ENCODE measurements at places on chromosomes 5 and 9.

GRCh38 chr9:115717711-115718173 is 435.8 kb upstream of the PAPPA start:
- DNase-seq: no peak

DNA sequence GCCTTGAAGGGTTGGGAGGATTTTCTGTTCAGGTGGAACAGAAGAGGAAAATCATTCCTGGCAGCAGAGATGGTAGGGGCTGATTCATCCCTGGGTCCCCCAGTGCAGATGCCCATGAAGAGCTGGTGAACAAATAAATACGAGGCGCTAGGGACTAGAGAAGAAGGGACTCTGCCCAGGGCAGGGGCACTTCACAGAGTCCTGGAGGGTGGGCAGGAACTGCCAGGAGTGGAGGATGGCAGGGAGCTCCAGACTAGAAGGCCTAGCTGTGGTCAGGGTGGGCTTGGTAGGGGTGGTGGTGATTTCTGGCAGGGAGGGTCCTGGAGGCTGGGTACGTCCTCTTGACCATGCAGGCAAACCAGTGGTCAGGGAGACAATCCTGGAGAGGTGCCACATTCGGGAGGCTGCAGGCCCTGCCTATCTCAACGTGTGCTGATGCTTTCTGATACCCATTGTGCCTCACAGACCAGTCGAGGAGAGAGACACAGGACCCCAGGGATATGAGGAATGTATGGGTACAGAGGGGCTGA is 69.9 kb downstream of the CRB2 start:
- DNase-seq: no peak

- no peak for DNase-seq
These were observed 9.3 kb downstream of the SLC46A2 start for GRCh38 chr9:112881331-112881730.

DNA sequence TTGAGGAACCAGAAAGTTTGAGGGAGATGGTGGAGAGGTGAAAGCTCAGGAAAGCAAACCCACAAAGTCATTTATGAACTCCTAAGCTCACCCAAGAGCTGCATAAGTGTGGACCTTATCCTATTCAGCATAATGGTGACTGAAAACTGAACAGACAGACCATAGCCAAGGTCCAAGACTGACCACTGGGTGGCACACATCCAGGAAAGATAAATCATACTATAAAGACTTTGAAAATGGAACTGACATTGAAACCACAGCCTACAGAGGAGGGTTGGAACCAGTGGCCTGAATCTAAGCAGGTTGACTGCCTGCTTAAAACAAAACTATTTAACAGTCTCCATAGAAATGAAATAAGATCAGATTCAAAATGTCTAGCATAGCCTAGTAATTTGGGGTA is 121.0 kb upstream of the RGS7BP start:
- DNase-seq: no peak

DNA sequence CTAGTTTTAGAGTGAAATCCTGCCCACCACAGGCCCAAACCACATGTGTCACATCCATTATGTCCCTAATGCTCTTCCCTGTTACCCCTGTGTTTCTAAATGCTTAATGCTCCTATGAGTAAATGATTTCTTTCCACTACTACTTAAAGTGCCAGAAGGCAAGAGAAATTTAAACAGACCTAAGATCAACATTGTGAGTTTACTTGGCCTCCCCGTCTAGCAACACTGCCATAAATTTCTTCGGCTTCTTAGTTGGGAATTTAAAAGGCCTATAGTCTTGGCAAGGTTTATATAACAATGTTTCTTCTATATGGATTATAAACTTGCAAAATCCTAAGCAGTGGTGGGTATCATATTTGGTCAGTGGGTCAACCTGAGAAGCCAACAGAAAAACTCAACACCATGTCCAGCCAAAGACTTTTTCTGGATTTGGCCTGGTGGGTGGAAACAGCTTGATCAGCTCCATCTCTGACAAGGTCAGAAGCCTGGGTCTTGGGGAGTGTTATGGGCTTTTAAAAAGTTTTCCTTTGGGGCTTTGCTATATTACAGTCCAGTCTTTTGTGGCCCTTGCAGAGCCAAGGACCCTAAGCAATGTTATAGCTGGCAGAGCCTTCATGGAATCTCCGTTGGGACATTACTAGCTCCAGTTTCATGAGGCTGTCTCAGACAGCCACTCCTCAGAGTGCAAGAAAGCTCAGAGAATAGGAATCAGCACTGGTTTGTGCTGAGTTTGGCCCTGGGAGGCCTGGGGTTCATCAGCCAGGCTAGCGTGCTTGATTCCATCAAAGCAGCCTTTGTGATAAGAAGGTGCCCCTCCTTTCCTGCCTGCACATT is 119.8 kb downstream of the PRDM6 start:
- DNase-seq: no peak

- no peak for DNase-seq
These were observed 193.8 kb downstream of the SLIT3 start for GRCh38 chr5:169106911-169107706.

DNA sequence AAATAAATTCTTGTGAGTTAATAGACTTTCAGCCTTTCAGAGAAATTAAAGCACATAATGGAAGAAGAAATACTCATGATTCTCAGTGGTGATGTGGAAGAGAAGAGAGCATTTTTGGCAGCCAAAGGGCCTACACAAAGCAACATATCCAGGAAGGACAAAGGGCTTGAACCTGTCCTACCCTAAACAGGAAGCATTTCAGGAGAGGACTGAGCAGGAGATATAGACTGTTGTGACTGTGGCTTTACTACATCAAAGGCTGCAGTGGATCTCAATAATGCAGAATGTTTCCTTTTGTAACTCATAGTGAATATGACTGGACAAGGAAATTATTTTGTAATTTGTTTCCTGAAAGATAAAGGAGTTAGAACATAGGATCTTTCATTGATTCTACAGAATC is 1.3 kb upstream of the PARP8 start:
- DNase-seq: no peak

DNA sequence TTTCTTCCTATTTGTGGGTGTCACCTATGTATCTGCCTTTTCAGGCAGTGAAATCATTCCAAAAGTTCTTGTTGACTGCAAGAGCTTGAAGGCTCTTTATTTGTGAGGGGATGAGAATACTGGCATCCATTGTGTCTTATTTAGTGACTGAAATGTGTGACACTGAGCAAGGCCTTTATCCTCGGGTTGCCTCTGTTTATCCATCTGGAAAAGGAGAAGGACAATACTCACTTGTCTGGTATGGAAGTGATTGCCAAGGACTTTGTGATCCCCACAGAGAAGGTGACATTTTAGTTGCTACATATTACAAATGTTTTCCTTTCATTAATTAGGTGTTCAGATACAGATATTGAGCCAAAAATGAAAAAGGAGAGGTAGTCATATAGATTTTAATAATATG is 80.2 kb downstream of the ARRDC3 start:
- no peak for DNase-seq

DNA sequence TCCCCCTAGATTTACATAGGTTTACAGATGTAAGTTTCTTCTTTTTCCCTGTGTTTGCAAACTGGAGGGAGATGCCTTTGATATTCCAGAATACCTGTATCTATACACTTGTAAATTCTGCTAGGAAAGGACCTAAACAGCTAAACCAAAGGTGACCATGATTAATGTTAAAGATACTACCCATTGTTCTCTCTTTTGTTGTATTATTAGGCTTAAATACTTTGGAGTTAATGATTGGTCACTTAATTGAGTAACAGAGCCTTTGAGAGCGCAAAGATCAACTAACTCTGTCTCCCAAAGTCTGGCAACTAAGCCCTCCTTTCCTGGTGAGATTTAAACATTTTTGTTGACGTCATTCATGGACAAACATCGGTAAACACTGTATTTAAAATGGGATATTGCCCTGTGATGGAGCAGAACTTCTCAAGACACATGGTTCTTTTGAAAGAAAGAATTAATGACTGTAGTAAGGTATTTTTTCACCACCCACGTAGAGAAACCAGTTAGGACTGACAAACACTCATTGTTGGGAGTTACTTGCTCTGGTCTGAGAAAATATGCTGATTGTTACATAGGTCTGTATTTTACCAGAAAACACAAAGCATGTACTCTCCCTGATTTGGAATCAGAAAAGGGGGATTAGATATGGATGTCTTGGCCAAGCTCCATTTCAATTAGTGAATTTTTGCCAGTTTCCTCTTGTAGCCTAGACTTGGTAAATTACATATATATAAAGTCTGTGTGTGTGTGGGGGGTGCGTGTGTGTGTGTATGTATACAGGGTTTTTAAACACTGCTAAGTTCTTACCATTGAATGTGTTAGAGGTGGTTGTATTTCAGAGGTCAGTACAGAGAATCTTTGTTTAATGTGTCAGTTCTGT is 4.6 kb downstream of the VCAN start:
- no peak for DNase-seq

DNA sequence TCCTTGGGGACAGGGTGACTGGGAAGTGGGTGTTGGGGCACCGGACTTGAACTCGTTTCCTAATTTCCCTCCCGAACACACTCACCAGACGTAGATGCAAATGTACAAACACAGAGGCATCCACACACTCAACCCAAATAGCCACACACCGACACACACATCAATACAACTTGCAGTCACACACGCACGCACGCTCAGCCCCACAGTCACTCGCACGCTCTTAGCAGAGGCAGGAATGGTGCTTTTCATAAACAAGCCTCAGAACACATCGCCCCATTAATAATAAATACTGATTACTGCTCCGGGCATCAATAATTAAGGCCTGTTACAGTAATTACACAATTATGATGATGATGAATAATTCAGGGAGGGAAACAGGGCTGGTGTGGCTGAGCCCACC is 5.7 kb downstream of the BARHL1 start:
- no peak for DNase-seq

DNA sequence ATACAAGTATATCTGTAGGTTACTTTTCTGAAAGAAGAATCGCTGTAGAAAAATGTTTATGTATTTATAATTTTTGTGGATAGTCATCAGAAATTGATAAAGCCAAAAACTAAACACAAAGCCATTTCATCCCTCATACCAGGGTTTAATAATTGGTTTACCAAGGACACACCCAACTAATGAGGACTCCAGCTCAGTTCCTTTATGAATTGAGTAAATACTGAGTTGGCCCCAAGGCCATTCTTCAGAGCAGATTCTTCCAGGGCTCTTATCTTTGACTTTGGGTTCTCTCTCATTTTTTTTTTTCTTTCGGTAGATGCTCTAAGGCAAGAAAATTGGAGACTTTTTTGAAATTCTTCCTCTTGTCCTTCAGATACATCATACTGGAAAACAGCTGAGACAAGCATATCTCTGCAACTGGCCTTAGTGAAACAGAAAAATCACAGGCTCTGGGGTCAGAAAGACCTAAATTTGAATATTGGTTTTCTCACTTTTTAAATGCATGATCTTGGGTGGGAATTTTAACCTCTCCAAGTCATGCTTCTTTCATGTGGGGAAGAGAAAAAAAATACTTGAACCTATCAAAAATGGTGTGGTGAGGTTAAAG is 401.8 kb downstream of the ARHGEF28 start:
- no peak for DNase-seq

All from stimulated activated CD4-positive, alpha-beta T cell treated with anti-CD3 and anti-CD28 coated beads, Interleukin-4, amount 100 ng/mL, for 4 hours (primary cell).